ENCODE measurements at places on chromosomes 13 and 19.

DNA sequence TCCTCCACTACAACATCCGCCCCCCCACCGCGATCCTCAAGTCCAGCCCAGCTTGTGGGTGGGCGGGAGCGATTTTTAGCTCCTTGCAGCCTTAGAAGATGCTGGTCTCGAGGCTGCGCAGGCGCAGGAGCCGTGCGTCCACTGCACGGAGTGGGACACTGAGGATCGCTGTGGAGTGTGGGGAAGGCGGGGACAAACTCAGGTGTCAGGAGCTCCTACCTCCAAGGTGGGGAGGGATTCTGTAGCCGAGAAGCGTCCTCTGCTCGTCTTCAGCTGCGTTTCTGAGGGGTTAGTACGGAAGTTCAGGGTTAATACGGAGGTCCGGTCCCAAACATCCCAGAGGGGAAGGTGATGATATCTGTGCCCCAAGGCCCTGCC, at the start of gene RTBDN:
RTBDN (minus strand) TSS at position 14 of the 378 bp plus-strand sequence. CDS start 4,600 bp downstream, outside the sequence.
- no peak for DNase-seq

DNA sequence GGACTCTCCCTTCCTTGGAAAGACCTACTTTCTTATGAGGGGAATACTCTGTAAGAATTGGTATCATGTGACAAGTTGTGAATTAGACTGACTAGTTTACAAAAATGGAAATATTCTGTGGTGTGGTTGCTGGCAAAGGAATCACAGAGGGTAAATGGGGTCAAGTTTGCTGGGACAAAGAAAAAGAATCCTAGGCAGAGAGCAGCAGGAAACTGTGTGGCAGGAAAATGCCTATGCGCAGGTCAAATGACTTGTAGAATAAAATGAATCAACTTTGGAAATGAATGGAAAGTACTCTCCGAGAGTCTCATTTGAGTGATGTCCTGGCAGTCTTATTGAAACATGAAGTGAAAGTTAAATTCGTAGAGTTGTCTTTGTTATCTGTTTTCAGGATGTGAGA, 1250.7 kb downstream of the UQCRFS1 start:
- no peak for DNase-seq

GRCh38 chr13:103224804-103225203, 158.6 kb upstream of the SLC10A2 start:
- DNase-seq, result no peak

GRCh38 chr19:28701491-28701890, 511.5 kb downstream of the UQCRFS1 start:
- DNase-seq, result no peak

GRCh38 chr13:43516401-43516833, 270.4 kb downstream of the ENOX1 start:
- no peak for DNase-seq

DNA sequence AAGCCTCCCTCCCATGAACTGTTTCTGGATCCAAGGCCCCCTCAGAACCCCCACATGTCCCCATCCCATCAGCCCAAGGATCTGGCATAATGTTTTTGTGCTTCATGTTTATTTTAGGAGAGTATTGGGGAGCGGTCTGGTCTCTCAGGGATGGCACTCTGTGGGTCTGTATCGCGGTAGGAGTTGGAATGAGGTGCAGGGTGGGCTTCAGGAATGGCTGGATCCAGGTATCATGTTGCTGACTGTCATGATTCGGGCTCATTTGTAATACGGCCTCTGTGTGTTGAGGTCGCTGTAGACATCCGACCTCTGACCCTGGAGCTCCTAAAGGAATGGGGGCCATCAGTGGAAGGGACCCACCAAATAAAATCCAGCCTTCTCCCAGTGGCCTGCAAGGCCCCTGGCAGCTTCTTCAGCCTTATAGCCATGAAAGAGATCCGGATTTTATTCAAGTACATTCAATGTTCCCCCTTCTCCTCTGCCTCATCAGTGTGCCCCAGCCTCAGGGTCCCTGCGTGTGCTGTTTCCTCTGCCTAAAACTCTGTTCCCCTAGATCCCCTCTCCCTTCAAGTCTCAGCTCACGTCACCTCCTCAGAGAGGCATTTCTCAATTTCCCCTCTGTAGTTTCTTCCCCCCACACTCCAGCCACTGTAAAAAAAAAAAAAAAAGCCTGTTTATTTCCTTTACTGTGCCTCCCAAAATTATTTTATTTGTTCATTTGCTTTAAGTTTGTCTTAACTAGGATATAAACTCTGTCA, 2.2 kb downstream of the HCST start:
- DNase-seq, result no peak

GRCh38 chr19:15358918-15359317, 20.7 kb downstream of the AKAP8 start:
- peak; percentile 32 for DNase-seq

DNA sequence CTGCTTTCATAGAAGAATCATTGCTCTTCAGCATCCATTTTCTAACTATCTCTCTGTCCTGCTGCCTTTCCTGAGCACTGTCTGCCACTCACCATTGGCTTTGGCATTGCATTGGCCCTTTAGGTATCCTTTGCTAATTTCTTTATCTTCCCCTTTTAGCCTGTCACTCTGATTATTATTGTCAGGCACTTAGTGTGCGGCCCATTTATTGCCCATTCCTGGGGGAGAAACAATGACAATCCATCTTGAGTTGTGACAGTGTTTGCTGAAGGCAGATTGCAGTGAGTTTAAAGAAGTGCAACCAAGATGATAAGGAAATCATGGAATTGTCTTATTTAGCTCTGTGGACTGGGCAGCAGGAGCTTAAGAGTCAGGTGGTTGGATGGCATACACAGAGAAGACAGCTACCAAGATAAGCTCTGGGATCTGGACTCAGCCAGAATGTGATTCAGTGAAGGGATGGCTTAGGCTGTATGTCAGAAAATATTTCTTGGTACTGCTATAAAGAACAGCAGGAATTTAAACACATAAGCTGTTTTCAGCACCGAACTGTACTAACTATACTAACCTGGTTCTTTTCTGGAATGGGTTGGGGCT, 25.3 kb downstream of the B3GLCT start:
- DNase-seq, result no peak

DNA sequence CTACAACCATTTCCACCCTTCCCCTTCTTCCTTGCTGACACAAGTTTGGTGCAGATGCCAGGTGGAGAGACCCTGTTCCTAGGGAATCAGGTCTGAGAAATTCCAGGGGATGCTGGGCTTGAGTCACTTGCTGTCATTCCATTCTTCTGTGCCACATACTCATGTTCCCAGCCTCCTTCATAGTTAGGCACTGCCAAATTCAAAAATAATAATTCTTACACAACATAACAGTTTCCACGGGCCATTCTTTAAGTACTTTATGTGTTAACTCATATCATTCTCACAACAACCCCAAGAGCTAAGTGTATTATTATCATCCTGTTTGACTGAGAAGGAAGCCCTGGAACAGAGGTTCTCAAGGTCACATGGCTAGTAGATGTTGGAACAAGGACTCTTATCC, 27.1 kb upstream of the POMP start:
- DNase-seq, result no peak

DNA sequence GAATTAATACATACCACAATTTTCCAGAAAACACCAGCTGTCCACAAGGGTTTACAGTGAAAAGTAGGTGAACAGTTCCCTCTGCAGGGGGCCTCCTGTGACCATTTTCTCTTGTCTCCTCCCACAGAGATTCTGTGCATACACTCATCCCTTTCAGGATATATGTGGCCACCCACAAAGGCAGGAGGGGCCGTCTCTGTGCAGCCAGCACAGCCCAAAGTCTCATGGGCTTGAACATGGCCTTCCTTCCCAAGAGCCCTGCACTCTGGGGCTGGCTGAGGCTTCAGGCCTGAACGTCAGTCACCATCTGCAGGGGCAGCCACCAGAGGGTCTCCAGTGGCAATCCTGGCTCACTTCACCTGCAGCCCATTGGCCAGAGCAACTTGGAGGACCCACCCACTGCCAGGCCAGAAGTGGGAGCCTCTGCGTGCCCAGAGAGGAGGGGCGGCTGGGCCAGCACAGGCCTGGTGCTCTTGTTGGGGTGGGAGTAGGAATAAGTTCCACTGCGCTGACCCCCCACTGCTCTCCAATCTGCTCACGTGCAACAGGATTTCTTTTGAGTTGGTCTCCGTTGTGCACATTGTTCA, 25.1 kb downstream of the TMEM161A start:
- DNase-seq, result peak; percentile 48

DNA sequence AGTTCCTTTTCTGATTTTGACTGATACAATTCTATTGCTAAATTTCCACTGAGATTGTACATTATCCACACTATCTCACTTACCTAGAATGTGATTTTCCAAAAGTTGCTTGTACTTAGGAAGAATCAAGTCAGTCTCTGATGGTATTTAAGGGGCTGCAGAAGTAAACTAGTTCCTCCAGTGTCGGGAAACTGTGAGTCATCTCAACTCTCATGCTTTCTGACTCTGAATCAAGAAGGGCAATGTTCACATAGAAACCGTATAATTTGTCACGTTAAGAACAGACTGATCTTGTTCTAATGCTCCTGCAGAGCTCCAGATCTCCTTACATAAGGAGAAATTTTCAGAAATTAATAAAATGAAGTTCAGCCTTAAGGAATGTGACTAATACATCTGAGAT, 369.3 kb downstream of the KLF5 start:
- DNase-seq, result no peak

DNA sequence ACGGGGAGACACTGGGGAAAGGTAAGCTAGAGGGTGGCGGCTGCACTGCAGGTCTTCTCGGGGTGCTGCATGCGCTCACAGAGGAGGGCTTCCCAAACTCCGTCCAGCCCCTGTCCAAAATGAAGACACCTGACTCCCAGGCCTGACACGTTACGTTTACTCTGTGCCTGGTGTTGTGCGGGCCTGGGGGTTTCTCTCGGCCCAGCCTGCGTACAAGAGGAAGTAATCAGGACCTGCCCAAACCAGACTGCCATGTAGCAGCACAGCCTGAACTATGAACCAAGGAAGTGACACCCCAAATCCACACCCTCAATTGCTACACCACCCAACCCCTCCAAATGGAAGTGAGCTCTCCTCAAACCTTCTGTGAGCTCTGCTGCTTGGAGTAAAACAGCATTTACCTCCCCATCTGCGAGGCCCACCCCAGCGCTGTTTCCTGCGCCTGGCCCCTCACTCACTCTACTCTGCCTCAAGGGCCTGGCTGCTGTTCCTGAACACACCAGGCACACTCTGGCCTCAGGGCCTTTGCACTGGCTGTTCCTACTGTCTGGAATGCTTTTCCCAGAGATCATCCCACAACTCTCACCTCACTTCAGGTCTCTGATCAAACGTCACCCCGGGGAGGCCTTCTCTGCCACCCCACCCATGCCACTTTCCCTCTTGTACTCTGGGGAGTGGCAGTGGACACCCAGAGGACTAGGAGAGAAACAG, 3.0 kb downstream of the HSPBP1 start:
- DNase-seq, result no peak

DNA sequence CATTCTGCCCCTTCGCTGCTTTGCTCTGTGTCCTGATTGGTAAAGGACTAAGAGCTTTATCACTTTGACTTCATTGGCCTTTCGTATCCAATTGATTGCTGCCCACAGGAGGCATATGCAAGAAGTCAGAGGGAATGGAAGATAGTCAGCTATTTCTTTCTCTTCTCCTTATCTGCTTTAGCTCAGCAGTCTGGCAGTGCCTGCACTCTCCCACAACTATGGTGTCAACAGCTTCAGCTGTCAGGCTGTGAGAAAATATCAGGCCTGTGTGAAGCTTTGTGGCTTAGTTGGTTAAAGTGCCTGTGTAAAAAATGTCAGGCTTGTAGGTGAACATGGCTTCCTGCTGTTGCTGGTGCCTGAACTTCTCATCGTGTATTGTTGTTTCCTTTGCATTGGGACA, 243.0 kb downstream of the PCDH17 start:
- DNase-seq, result no peak

- no peak for DNase-seq
Observed at GRCh38 chr19:43470288-43470687, 4.9 kb upstream of the LYPD3 start.

GRCh38 chr19:56689198-56689597, 17.6 kb upstream of the ZNF835 start:
- no peak for DNase-seq

DNA sequence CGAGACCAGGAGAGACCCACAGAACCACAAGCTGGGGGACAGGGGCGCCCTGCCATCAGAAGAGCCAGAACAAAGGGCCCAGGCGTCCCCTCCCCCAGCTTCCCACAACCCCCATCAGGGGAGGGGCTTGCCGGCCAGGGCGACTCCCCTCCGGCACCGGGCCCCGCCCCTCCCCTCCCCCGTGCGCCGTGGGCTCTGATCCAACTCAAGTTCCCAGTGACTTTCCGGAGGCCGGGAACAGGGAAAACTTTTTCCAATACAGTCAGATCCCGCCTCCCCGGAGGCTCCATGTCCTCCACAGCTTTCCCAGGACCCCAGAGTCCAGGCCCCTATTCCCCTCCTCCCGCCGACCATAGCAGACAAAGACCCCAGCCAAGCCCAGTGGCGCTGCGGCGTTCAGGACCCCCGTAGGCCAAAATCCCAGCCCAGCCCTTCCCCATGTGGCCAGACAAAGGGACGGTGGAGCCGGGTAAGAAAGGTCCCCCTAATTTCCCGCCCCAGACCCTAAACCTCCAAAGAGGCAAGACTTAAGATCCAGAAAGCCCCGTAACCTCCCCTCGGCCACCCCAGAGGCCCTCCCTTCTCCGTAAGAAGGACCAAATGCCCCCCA, 673 bp downstream of the TEAD2 start:
- DNase-seq, result no peak

GRCh38 chr19:8304841-8305621, 3.1 kb downstream of the CD320 start:
- DNase-seq, result no peak

DNA sequence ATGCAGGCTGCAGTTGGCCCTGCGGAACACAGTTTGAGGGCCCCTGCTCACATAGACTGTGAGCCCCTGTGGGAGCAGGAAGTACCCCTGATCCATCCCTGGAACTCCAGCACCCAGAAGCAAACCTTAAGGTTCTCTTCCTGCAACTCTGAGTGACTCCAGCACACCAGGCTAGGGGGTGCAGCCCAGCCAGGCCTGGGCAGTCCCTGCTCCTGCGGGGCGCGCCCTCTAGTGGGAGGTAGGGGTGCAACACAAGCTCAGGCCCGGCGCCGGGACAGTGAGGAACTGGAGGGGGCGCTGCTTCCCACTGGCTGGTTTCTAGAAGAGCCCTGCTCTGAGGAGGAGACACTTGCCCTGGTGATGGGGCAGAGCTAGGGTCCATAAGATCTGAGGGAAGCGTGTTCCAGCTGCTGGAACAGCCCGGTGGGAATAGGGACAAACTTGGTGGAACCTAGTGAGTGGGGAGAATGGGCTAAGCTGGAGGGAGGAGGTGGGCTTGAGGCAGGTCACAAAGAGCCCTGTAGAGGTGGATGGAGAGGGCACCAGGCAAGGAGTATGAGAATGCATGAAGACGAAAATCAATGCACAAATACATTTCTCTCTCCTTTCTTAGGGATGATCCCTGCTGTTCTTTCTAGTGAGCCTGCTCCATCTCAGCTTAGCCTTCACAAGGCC, 5.0 kb downstream of the ZSCAN5A start:
- peak; percentile 48 for DNase-seq

- no peak for DNase-seq
Observed at GRCh38 chr19:16249826-16250404, 52.2 kb downstream of the AP1M1 start.
